ENCODE measurements at places on chromosomes 1 and 21.

GRCh38 chr1:35931446-35932157 lies 697 bp downstream of the AGO3 start:
- DNase-seq = peak; percentile 36

- DNase-seq = no peak
Observed at GRCh38 chr1:159947942-159948341, 2.5 kb upstream of the IGSF9 start.

- DNase-seq = no peak
Observed at GRCh38 chr21:44425895-44426662, 29.2 kb upstream of the LRRC3 start.

GRCh38 chr1:63411066-63411465 lies 43.6 kb downstream of the ALG6 start:
- DNase-seq = no peak

DNA sequence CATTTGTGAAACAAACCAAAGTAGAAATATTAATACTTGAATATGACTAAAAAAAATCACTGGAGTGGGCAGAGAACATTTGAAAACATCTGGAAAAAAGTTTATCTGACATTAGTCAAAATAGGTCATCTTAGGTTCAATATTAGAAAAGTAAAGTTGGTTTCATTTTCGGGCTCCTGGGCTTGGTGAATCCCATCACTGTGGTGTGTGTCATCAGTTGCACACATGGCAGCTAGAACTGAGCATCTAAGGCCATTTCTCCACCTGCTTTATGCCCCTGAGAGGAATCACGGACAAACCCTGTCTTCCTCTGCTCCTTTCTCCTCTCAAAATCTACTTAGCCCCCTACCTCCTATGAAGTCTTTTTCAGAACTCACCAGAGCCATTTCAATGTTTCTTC lies 5.4 kb downstream of the HSD11B1 start:
- no peak for DNase-seq

GRCh38 chr1:220775240-220775853 lies 11.4 kb upstream of the MTARC1 start:
- peak; percentile 58 for DNase-seq

- no peak for DNase-seq
Observed at GRCh38 chr1:30694280-30695175, 28.9 kb downstream of the MATN1 start.

- no peak for DNase-seq
Observed at GRCh38 chr1:67433837-67434236, 3.6 kb upstream of the SERBP1 start.

DNA sequence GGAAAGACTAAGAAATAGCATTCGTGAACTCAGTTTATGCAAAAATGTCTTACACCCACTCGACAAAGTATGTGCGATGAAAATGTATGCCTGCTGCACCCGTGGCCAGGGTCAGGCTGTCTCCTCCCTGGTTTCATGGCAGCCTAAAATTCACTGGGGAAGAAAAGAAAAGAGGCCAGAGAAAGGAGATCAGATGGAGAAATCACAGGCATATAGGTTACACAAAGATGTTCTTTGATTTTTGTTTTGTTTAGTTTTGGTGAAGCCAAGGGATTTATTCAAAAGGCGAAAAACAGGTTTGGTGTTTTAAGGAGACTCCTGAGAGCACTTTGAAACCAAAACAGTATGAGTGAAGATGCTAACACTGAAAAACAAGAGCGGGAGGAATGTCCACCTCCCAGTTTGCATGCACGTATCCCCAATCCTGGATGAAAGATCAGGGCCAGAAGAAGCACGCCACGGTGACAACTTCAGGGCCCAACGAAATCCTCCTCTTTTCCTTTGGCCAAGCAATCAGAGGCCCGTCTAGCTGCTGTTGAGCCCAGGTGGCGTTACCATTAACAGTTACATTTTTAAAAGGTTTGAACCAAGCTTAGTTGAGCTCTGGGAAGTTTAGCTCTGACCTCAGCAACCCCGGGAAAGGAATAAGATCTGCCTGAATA lies 992 bp upstream of the SSX2IP start:
- no peak for DNase-seq

DNA sequence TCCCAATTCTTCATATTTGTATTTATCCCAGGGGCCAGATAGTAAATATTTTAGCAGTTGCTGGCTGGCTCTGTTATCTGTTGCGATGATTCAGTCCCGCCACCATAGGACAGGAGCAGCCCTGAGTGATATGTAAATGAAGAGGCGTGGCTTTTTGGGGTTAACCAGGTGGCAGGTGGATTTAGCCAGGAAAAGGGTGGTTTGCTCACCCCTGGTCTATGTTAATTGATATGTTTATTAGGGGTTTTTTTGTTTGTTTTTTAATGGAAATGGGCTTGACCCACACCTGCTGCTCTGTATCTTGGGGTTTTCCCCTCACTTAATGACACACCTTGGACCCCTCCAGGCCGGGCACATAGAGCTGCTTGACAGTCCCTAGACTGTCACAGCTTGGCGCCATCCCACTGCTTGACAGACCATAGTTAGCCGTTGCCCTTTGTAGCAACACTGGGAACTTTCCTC lies 62.8 kb downstream of the PIK3CD start:
- DNase-seq = no peak

GRCh38 chr1:78095593-78095992 lies 49.8 kb downstream of the GIPC2 start:
- DNase-seq = peak; percentile 60

GRCh38 chr1:111199881-111200801 lies at the start of gene DENND2D:
Gene DENND2D (minus strand): TSS chr1:111200646. CDS start chr1:111200459, 187 bp downstream.
- DNase-seq = no peak

DNA sequence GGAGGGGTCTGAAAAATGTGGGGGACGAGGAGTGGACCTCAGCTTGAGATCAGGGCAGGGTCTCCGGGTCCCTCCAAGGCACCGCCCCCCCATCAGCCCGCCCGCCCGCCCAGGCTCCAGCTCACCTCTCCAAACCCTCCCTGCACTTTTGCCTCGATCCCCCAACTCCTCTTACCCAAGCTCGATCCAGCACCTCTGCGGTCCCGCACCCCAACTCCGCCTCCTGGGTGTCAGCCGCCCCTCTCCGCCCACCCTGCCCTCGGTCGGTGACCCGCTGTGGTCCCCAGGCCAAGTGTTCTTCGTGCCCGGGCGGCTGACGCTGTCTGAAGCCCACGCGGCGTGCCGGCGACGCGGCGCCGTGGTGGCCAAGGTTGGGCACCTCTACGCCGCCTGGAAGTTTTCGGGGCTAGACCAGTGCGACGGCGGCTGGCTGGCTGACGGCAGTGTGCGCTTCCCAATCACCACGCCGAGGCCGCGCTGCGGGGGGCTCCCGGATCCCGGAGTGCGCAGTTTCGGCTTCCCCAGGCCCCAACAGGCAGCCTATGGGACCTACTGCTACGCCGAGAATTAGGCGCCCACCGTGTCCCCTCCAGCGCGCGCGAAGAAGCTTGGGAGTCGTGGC lies 5.7 kb downstream of the HAPLN2 start:
- no peak for DNase-seq

DNA sequence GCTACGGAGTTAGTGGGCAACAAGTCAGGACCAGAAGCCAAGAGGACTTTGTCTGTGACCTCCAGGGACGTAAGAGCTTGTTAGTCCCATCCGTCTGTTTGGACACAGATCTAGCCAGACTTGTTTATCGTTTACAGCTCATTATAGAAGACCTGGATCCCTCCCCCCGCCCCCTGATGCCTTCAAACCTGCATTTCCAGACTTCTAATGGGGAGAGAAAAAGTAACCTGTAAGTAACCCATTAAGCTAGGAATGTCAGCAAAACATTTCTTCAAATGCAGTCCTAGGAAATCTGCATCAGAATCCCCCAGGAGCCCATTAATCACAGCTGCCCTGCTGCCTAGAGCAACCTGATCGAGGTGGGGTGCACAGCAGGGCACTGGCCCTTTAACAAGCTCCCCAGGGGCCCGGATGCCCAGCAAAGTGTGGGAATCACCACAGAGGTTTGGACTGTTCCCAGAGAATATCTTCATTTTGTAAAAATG lies 1.4 kb upstream of the MAD2L2 start:
- DNase-seq = no peak

- no peak for DNase-seq
Observed at GRCh38 chr1:154832384-154832783, 37.7 kb downstream of the KCNN3 start.

GRCh38 chr1:78222225-78222959 lies 176.6 kb downstream of the GIPC2 start:
- DNase-seq = no peak

GRCh38 chr1:92045766-92046495 lies 16.1 kb downstream of the EPHX4 start:
- no peak for DNase-seq

GRCh38 chr1:60747353-60747752 lies 335.0 kb upstream of the NFIA start:
- DNase-seq = no peak

- DNase-seq = no peak
Observed at GRCh38 chr1:59412718-59413326, 115.9 kb downstream of the FGGY start.

GRCh38 chr1:145855426-145855948 lies 3.4 kb downstream of the PIAS3 start:
- DNase-seq = no peak

DNA sequence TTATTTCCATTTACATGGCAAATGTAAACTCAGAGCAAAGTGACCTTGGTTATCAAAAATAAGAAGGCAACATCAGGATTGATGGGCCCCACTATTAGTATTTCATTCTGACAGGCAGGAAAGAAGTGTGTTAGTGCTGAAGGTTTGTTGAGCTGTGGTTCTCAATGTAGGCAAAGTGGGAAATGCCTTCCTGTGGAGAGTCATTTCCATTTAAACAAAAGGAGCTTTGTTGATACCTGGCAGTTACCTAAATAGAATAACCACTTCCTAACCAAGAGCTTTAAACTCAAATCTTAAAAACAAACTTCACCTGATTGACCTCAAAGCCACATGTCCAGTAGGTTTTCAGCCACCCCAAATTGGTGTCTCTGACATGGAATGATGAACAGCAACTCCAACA lies 579.9 kb upstream of the BEND5 start:
- DNase-seq = no peak

DNA sequence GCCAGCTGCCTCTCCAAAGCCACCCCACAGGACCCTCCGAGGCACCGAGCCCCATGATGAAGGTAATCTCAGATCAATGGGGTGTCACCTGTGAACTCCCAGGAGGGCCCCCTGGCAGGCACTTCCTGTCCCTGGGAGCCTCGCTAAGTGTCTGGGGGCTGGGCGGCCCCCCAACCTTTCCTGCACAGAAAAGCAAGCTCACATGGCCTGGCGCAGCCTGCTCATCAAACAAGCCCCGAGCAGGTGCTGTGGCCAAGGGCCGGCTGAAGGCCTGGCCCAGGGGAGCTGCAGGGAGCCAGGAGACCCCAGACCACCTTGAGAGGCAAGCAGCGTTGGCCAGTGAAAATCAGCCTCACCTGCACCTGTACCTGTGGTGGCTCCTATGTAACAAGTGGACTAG lies 2.9 kb downstream of the RIPK4 start:
- no peak for DNase-seq

DNA sequence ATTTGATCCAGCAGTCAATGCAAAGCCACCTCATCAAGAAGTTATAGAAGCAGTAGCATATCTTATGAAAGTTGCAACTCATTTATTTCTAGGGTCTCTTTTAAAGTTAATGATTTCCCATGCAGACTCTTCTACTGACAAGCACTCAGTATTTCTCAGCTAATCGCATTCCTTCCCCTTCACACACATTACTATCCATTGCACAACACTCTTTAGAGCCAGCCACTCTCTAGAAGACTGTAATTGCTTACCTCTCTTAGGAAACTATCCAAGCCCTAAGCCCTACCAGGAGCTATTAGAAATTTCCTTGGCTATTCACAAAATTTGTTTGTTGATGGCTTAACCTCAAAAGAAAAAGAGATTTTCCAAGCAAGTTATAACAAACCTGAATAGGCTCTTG lies 106.0 kb downstream of the ADAMTS1 start:
- DNase-seq = peak; percentile 58

DNA sequence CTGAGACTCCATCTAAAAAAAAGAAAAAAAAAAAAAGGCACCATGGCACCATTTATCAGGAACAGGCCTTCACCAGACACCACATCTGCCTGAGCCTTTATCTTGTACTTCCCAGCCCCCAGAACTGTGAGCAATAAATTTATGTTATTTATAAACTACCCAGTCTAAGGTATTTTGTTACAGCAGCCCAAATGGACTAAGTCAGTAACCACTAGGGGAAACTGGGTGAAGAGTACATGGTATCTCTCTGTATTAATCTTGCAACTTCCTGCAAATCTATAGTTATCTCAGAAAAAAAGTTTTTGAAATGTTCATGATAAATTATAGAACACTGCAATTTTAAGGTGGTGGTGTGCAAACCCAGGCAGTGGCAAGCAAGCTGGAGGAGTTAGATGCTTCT lies 114.3 kb downstream of the LAMC2 start:
- DNase-seq = no peak

GRCh38 chr1:238787471-238787870 lies 598.9 kb upstream of the CHRM3 start:
- DNase-seq = no peak

DNA sequence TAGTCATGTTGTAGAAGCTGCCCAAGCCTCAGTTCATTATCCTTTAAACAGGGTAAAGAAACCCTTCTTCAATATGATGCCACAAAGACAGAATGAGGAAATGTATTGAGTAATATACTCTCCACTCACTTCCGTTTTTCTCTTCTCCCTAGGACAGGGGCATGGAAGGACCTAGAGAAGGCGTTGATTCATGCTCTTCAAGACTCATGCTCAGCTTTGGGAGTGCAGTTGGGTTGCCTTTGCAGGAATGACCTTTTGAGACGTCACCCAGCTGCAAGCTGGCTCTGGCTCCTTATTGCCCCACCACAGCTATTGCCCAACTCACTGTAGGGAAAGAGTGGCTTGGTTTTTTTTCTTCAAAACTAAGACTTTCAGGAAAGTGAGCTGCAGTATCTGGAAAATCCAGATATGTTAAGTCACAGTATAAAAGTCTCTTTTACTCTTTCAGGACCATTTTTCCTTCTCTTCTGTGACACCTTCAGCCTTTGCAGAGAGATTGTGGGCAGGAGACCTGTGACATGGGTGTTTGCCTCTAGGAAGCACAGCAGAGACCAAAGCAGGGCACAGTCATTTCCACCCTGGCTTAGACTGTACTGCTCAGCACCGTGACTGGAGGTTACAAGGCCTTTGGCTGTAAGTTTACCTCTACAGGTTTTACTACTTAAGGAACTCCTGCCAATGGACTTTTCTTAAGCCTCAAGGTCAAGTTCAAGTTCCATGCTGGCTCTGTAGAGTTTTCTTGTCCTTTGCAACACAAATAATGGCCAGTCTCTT lies 39.5 kb downstream of the XCL2 start:
- peak; percentile 68 for DNase-seq

- no peak for DNase-seq
Observed at GRCh38 chr1:154726443-154726842, 118.5 kb upstream of the ADAR start.
